ENCODE measurements at places on chromosomes 6 and 20. TPM values are rescaled to one million over a fixed set of nuclear protein-coding genes. Genes with fewer than 3 reads are reported as not detected.

The CNBD2 gene
- total RNA-seq: 1.2 TPM

The MATN4 gene
- total RNA-seq: not detected

The PSORS1C1 gene
- total RNA-seq: 5.1 TPM

The CASS4 gene
- total RNA-seq: not detected

The IL17A gene
- total RNA-seq: not detected

The SCUBE3 gene
- total RNA-seq: 0.17 TPM

The CDC25B gene
- 7.3 TPM for total RNA-seq

The PBOV1 gene
- total RNA-seq: not detected

The CLIC5 gene
- 3.5 TPM for total RNA-seq

The HSPA1A gene
- total RNA-seq: 178 TPM

The CLVS2 gene
- not detected for total RNA-seq

The WASF1 gene
- 22.8 TPM for total RNA-seq

The FOXF2 gene
- total RNA-seq: 0.05 TPM

The CD83 gene
- total RNA-seq: 5.4 TPM

The HEY2 gene
- total RNA-seq: not detected

The TFAP2D gene
- total RNA-seq: not detected

The MEP1A gene
- total RNA-seq: not detected

The EPPIN gene
- not detected for total RNA-seq

The NOX3 gene
- total RNA-seq: not detected

The UBE2J1 gene
- total RNA-seq: 53.3 TPM

The POLR3F gene
- 11.7 TPM for total RNA-seq

The ENPP5 gene
- total RNA-seq: 9.3 TPM

The PDE10A gene
- 52.1 TPM for total RNA-seq

The CTCFL gene
- total RNA-seq: not detected

The PGC gene
- not detected for total RNA-seq

The TINAG gene
- 16.5 TPM for total RNA-seq

The C6orf58 gene
- 1.0 TPM for total RNA-seq

The LINC00237 gene
- total RNA-seq: not detected

The SLC13A3 gene
- total RNA-seq: 1.4 TPM

The SMPD2 gene
- total RNA-seq: 17.0 TPM

The DDO gene
- total RNA-seq: 7.3 TPM

The NOTCH4 gene
- 0.52 TPM for total RNA-seq

The STX16 gene
- 25.9 TPM for total RNA-seq

The SOBP gene
- total RNA-seq: 0.35 TPM

The FOXA2 gene
- total RNA-seq: not detected

The STK4 gene
- 41.2 TPM for total RNA-seq

The PRSS16 gene
- total RNA-seq: 3.4 TPM

The TMEM30A gene
- total RNA-seq: 256 TPM

The PSMB1 gene
- total RNA-seq: 429 TPM

The PCED1A gene
- total RNA-seq: 19.4 TPM

The EDN1 gene
- total RNA-seq: 77.8 TPM

The SIRPB2 gene
- total RNA-seq: not detected

The HTR1B gene
- total RNA-seq: 0.17 TPM

The TGM3 gene
- not detected for total RNA-seq

The TRIM10 gene
- total RNA-seq: under 0.01 TPM

The ADGB gene
- not detected for total RNA-seq

The HMGCLL1 gene
- total RNA-seq: 0.69 TPM

The GNAS-AS1 gene
- 0.65 TPM for total RNA-seq

The PERP gene
- total RNA-seq: 49.8 TPM

The ZNF343 gene
- 8.5 TPM for total RNA-seq

The SLC22A1 gene
- total RNA-seq: 0.50 TPM

The RIMS1 gene
- 29.5 TPM for total RNA-seq

The SPEF1 gene
- total RNA-seq: not detected

The TAGAP gene
- total RNA-seq: 0.05 TPM

The SLPI gene
- 58.2 TPM for total RNA-seq
